ENCODE measurements at places on chromosomes 7 and 10.

DNA sequence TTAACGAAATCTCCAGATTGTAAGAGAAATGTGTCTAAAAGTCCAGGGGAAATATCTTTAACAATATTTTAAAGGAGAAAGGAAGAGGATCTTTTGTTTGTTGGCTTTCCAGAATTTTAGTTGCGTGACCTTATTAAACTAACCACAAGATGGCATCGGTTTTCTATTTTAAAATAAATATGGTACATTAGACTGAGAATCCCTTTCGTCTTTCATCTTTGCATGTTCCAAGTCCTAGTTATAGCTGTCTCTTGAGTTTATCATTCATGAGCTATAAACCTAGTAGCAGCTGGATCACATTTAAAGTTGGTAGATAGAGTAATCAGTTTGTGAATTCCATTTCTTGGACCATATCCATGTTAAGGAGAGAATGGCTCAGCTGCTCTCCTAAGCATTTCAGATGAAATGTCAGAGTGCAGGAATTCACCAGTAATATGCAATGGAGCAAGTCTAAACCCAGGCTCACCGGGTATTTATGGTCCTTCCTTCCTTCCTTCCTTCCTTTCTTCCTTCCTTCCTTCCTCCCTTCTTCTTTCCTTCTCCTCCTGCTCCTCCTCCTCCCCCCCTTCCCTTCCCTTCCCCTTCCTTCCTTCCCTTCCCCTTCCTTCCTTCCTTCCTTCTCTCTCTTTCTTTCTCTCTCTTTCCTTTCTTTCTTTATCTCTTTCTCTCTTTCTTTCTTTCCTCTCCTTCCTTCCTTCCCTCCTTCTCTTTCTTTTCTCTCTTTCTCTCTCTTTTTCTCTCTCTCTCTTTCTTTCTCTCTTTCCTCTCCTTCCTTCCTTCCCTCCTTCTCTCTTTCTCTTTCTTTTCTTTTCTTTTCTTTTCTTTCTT is 57.8 kb upstream of the RAB18 start:
- DNase-seq = no peak

GRCh38 chr7:94577357-94577756 is 67.7 kb downstream of the CASD1 start:
- no peak for DNase-seq

DNA sequence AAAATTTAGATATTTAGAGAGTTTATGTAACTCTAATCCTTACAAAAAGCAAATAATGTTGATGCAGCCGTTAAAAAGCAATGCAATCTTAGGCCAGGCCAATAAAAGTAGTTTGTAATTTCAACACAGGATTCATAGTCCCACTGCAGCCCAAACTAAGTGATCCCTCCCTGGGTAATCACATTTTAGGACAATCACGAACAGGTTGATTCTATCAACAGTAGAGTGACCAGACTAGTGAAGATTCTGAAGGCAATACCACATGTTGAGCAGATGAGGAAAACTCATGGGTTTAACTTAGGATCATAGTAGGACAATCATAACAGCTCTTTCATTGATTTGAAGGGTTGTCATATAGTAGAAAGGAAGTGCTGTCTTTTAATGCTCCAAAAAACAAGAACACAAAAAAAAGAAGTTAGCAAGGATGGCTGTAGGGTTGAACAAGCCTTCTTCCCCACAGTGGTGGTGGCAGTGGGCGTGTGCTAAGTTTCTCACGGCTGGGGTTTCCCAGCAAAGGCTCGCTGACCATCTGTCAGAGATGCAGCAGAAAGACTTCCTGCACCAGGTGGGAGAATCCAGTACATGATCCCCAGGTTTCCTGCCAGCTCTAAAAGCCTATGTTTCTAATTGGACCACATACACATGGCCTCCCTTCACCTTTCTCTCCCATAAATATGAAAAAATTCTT is 212.2 kb downstream of the CHRM2 start:
- no peak for DNase-seq

DNA sequence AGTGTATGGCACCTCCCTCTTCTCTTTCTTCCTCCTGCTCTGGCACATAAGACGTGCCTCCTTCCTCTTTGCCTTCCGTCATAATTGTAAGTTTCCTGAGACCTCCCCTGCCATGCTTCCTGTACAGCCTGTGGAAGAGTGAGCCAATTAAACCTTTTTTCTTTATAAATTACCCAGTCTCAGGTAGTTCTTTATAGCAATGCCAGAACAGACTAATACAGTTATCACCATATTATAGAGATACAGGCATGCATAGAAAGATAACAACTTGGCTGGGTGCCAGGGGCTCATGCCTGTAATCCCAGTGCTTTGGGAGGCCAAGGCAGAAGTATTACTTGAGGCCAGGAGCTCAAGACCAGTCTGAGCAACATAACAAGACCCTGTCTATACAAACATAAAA is 53.2 kb downstream of the GCC1 start:
- DNase-seq = no peak

GRCh38 chr7:114293289-114294012 is 121.2 kb upstream of the FOXP2 start:
- DNase-seq = no peak

DNA sequence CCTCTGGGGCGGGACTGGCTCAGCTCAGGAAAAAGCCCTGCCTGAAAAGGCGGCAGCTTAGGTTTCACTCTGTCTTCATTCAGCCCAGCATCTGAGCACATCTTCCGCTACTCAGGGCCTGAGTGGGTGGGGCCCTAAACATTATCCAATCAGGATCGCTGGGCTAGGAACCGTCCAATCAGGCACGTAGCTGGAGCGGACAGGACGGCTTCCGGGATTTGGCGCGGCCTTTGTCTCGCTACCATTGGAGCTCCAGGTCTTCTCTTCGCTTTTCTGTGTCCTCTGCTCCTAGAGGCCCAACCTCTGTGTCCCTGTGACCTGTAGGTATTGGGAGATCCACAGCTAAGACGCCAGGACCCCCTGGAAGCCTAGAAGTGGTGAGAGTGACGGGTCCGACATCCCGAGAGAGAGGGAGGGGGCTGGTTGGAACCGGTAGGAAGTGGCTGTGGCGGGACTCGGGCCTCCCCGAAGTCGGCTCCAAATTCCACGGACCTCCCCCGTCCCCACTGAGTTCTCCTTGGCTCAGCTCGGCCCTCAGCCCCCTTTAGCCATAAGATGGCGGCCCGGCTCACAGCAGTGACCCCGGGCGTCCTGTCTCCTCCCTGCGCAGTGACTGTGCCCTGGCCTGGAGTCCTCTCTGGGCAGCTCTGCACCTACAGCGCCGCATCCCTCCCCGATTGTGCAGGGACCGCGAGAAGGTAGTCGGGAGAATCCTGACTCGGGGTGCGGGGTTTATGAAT is 99.1 kb downstream of the ZNF680 start:
- DNase-seq = peak; percentile 8

- DNase-seq = peak; percentile 68
These were observed 103.1 kb upstream of the APBB1IP start for GRCh38 chr10:26334932-26335573.

- no peak for DNase-seq
These were observed 150.1 kb downstream of the PLPP4 start for GRCh38 chr10:120607016-120607709.

GRCh38 chr7:12706900-12707536 is 19.6 kb downstream of the ARL4A start:
- DNase-seq = no peak

DNA sequence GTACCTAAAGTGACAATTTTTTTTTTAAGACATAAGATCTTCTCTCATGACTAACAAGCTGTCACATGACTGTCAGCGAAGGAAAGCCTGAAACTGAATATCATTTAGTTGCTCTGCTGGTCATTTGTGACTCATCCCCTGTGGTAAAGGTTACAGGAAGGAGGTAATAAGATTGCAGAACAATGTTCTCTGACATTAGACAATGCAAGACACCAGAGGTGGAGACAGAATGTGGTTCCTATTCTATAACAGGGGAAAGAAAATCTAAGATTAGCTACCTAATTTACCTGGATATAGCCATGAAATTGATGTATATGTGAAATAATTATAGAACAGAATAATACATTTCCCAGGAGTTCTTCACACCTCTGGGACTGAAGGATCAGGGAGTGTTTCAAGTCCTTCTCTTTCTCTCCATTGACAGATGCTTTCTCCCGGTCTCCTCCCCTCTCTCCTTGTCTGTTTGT is 47.7 kb downstream of the LRGUK start:
- DNase-seq = no peak

DNA sequence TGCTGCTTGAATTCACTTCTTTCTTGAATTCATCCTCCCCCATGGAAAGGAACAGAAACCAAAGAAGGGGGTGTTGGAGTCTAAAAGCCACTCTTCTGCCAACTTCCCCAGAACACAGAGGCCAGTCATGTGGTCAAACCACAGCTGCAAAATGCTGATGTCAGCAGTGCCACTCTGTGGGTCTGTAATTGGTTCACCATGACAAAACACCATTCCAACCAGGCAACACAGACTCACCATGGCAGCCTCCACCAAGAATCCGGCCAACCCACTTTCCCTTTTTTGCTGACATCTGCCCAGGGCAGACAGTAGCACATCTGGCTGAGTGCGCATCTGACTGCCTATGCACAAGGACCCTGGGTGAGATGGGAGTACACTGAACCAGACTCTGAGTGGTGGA is 16.8 kb downstream of the OSBPL3 start:
- peak; percentile 8 for DNase-seq

DNA sequence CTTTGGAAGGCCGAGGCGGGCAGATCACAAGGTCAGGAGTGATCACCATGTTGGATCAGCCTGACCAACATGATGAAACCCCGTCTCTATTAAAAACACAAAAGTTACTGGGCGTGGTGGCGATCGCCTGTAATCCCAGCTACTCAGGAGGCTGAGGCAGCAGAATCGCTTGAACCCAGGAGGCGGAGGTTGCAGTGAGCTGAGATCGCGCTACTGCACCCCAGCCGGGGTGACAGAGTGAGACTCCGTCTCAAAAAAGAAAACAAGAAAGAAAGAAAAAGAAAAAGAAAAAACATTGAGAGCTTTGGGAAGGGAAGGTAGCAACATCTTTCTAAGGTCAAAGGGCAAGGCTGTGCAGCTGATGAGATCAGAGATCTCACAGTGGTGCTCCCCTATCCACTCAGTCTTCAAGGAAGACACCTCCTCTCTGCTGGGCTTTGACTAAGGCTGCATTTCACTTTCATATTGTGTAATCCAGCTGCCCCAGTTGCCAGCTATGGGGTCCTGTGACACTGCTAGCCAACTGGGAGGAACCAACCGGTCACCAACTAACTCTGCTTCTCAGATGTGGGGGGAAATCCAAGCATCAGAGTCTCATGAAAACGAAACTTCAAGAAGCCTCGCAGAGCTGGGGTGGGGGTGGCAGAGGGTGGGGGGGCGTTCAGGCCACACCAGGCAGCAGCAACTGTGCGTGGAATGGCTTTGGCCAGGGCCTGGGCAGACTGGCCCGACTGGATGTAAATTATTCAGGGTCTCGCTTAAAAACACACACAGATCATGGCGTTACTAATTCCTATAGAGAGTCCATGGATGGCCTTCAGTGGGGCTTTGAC is 1.5 kb downstream of the IL15RA start:
- peak; percentile 31 for DNase-seq

DNA sequence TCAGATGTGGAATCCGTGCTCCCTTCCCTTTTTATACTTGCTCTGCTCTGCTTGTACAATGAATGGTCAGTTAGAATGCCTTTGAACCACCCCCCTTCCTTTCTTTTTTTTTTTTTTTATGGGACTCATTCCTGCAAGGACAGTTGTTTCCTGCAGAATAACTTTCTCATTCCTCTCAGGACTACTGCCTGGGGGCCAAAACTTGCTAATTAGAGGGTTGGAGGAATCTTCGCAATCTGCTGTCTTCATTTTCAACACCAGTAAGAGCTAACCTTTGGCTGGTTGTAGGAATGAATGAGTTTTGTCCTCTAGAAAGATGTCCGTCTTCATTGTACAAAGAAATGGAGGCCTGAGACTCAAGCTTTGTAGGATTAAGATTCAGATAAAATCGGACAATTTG is 868.1 kb downstream of the LRMDA start:
- no peak for DNase-seq

GRCh38 chr10:104894681-104895080 is 253.6 kb downstream of the SORCS3 start:
- DNase-seq = no peak

DNA sequence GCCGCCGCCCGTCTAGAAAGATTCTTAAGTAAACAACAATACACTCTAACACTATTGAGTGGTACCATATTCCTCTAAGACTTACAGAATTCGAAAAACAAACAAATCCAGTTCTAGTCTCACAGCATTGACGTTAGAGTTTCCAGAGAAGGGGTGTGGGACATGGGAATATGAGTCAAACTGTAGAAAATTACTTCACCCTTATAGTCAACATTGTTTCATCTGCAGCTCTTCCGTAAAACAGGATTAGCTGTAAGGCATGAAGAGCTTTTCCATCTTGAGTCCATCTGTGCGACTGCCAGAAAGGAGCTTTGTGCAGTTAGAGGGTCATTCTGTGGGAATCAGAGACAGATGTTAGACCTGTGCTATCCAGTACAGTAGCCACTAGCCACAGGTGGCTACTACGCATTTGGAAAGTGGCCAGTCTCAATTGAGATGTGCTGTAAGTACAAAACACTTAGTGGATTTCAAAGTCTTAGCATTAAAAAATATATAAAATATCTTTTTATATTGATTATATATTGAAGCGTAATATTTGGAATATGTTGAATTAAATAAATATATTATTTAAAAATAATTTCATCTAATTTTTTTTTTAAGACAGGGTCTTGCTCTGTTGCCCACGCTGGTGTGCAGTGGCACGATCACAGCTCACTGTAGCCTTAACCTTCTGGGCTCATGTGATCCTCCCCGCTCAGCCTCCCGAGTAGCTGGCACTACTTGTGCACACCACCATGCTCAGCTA is 79.8 kb upstream of the MPP7 start:
- DNase-seq = no peak

DNA sequence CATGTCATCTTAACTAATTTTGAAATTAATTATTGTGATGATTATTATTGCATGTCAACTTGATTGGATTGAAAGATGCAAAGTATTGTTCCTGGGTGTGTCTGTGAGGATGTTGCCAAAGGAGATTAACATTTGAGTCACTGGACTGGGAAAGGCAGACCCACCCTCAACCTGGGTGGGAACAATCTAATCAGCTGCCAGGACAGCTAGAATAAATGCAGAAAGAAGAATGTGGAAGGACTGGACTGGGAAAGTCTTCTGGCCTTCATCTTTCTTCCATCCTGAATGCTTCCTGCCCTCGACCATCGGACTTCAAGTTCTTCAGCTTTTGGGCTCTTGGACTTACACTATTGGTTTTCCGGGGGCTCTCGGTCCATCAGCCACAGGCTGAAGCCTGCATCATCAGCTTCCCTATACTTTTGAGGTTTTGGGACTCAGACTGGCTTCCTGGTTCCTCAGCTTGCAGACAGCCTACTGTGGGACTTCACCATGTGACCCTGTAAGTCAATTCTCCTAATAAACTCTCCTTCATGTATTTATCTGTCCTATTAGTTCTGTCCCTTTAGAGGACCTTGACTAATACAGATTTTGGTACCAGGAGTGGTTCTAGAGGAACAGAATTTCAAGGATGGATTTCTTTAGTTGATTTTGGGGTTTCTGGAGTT is 959.8 kb downstream of the ANKRD7 start:
- DNase-seq = no peak

- no peak for DNase-seq
These were observed 49.8 kb upstream of the SLC35B4 start for GRCh38 chr7:134366481-134366880.

DNA sequence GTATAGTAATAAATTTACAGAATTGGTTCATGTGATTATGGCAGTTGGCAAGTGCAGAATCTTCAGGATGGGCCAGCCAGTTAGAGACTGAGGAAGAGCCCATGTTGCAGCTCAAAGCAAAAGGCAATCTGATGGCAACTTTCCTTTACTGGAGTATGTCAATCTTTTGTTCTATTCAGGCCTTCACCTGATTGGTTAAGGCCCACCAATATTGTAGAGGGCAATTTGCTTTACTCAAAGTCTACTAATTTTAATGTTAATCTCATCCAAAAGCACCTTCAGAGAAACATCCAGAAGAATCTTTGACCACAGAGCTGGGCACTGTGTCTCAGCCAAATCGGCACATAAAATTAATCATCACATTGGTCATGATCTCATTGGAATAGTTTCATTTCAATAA is 20.0 kb upstream of the POM121L12 start:
- DNase-seq = no peak

Measured in CD4-positive, alpha-beta T cell treated with Interleukin-17A for 4 hours (primary cell).